ENCODE measurements at places on chromosomes 5 and 9.

DNA sequence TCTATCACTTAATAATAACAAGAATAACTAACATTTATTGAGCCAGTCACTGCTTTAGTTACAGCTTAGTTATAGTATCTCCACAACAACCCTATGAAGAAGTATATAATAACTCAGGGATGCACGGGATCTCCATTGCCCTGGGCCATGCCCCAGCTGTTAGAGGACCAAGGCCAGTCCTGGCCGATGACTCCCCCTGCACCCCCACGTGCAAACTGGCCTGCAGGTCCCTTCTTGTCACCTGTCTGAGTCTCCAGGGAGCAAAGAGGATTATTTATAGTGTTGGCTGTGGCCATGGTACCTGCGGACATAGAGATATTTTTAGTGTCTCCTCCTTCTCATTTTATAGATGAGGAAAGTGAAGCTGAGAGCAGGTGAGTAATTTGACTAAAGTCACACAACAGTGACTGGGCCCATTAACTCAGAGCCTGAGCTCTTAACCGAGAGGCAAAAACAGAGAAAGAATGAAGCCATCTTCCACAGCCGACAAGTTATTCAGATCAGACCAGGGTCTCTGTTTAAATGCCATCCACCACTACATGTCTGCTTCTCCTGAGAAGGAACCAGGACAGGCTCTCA lies 94.4 kb downstream of the TMEM215 start:
- no peak for DNase-seq

DNA sequence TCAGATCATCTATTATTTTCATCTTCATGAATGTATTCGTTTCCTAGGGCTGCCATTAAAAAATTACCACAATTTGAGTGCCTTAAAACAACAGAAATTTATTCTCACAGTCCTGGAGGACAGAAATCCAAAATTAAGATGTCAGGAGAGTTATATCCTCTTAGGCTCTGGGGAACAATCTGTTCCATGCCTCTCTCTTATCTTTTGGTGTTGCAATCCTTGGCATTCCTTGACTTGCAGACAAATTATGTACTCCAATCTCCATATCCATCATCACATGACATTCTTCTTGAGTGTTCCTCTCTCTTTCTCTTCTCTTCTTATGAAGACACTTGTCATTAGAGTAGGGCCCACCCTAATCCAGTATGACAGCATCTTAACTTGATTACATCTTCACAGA lies 339.4 kb downstream of the EFNA5 start:
- DNase-seq = no peak

- DNase-seq = no peak
These were observed 451.6 kb downstream of the CDH18 start for GRCh38 chr5:19536387-19536786.

DNA sequence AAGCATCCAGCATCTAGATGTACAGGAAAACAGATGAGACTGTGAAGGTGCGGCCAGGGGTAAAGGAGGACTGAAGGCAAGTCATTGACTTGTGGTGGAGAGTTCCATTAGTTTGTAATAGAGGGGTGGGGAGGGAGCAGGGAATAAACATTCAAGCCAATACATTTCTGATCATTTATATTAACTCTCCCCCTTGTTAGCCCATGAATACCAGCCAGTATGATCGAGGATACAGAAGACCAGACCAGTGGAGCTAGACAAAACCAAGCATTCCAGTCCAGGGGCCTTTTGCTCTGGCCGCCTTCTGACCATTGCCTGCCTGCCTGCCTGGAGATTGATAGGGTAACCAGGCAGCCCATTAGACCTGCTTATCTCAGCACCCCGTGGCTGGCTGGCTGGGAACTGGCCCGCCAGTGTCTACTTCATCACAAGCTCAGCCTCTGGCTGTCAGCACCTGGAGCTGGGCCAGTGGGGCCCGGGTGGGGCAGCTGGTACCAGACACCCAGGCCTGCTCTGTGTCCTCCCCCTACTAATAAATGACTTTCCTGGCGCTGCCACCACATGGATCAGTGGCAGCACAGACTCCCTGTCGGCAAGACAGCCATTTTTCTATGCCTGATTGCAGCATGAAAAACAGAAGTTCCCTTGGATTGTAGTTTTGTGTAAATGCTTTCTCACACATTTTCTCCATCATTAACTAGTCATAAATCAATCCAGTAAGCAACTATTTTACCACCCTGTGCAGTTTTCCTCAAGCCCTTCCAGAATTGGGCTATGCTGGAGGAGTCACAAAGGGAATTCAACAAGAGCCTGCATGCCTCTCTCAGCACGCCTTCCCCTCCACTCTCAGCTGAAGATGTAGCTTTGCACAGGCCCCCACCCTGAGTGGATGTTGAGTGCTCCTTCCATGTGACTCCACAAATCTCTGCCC lies 181.3 kb downstream of the SNCAIP start:
- no peak for DNase-seq

DNA sequence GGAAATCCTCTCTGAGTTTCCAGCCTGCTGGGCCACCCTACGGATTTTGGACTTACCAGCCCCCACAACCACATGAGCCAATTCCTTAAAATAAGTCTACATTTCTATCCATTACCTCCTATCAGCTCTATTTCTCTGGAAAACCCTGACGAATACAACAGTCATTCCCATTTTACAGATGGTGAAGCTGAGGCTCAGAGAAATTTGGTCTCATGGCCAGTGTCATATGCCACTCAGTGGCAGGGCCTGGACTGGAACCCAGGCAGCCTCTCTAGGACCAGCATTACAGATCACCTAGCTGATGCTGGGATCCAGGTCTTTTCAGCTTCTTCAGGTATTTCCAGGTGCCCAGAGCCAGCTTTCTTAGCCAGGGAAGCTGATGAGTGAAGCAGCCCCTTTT lies 45.0 kb upstream of the SH3PXD2B start:
- DNase-seq = no peak

DNA sequence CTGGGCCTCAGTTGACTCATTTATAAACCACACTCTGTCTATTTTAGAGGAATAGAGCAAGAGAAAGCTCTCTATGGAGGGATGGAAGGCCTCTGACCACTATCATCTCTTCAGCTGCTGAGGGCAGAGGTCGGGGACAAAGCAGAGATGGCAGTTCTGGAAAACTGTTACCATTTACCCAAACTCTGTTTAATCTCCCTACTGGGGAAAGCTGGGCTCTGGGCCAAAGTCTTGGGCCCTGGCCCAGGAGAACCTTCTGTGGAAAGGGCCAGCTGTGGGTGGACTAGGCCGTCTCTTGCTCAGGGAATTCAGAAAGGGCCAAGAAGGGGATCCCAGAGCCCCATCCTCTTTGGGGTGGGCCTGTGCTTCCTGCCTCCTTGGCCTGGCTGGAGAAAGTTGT lies 100.0 kb downstream of the PSD2 start:
- DNase-seq = no peak

DNA sequence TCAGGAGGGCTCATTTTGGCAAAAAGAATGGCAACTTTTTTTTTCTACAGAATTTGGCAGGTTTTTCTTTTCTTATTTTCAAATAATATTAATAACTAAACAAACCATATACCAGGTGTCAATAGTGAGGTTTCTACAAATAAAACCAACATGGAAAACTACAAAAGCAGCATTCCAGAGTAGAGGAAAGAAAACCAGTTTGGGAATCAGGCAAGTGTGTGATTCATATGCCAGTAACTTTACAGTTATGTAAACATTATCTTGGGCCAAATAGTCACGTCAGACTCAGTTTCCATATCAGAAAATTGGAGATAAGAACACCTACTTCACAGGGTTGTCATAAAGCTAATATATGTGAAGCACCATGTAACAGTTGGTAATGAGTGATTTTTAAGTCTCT lies 51.7 kb downstream of the FBXW11 start:
- no peak for DNase-seq

GRCh38 chr5:125833398-125833797 lies 589.8 kb upstream of the GRAMD2B start:
- DNase-seq = no peak

DNA sequence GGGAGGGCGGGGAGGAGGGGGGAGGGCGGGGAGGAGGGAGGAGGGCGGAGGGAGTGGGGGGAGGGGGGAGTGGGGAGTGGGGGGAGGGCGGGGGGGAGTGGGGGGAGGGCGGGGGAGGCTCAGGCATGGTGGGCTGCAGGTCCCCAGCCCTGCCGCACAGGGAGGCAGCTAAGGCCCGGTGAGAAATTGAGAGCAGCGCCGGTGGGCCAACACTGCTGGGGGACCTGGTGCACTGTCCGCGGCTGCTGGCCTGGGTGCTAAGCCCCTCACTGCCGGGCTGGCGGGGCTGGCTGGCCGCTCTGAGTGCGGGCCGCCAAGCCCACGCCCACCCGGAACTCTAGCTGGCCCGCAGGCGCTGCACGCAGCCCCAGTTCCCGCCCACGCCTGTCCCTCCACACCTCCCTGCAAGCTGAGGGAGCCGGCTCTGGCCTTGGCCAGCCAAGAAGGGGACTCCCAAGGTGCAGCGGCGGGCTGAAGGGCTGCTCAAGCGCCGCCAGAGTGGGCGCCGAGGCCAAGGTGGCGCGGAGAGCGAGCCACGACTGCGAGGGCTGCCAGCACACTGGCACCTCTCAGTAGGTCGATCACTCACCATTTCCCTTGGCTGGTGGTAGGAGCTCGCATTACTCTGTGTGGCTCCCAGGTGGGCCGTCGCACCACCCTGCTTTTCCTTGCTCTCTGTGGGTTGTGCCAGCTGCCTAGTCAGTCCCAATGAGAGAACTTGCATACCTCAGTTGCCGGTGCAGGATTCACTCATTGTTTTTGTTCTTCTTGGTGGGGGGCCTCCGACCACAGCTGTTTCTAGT lies 160.2 kb downstream of the CNTLN start:
- no peak for DNase-seq

DNA sequence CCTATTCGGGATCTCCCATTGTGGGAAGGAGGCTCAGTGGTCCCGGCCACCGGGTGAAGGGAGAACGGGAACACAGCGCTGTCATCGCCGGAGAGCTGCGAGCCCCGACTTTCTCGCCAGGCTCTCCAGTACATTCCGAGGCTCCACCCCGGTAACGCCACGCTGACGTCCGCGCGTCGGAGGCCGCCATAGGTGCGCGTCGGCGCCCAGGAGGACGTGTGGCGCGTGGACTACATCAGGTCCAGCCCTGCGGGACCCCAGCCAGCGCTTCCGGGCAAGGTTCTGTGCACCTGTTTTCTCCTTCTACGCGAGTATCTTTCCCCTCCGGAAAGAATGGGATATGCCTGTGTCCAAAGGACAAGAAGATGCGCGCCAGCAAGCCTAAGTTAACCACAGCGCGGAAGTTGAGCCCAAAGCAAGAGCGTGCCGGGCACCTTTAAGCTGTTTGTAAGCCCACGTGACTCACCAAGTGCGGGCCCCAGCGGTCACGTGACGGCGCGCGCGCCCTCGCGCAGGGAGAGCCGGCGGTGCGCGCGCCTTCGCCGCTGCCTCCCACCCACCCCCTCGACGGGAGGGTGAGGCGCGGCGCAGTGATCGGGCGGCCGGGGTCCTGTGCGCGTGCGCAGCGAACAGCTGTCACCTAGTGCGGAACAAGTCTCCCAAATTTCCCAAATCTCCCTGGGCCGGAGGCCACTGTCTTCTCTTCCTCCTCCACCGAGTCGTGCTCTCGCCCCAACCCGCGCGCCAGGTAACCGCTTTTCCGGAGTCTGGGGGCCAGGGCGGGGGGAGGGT lies at the start of gene KDM4C:
Gene KDM4C (plus strand): TSS at position 518 of the 792 bp plus-strand sequence. CDS start 35,016 bp downstream, outside the sequence.
- DNase-seq = peak; percentile 85

- DNase-seq = no peak
These were observed 3.7 kb downstream of the ECSCR start for GRCh38 chr5:139458580-139459407.

- peak; percentile 69 for DNase-seq
These were observed 93.1 kb downstream of the ANKRD55 start for GRCh38 chr5:56140073-56140472.

DNA sequence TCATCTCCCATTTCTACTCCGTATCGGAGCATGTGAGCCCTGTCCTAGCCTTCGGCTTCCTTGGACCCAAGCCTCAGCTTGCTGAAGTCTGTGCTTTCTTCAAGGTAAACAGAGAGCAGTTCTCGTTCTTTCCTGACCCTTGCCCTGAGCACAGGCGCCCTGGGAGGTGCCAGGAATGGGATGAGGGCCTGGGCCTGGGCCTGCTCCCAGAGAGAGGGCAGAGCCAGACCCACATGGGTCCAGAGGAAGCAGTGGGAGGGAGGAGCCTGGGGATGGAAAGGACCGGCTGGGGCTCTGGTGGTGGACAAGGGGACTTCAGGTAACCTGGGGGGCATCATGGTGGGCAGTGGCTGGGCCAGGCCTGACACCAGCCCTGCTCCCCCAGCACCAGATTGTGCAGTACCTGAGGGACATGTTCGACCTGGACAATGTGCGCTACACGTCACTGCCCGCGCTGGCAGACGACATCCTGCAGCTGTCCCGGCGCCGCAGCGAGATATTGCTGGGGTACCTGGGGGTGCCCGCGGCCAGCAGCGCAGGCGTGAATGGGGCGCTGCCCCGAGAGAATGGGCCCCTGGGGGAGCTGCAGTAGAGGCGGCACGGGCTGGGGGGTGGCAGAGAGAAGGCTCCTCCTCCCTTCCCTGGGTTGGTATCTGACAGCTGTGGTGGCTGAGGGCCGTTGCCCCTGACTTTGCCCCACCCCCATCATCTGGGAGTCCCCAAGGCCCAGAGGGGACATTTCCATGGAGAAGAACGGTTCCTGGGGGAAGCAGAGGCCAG lies 10.9 kb upstream of the DOLPP1 start:
- no peak for DNase-seq

DNA sequence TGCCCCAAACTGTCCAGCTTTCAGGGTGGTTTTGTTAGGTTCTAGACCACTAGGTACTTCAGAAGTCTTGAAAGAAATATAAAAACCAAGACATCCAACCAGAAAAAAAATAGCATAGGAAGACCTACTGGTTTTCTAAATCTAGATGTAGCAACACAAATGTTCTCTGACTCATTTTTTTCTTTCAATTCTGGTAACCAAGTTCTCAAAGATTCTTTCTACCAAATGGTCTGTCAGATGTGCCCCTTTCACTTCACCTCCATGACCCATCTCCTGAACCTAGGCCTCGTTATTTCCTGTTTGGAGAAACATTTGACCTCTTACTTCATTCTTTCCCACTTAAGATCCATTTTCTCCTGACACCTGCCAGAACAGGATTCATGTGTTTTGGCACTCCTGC lies 355.3 kb downstream of the KIAA0825 start:
- DNase-seq = no peak

DNA sequence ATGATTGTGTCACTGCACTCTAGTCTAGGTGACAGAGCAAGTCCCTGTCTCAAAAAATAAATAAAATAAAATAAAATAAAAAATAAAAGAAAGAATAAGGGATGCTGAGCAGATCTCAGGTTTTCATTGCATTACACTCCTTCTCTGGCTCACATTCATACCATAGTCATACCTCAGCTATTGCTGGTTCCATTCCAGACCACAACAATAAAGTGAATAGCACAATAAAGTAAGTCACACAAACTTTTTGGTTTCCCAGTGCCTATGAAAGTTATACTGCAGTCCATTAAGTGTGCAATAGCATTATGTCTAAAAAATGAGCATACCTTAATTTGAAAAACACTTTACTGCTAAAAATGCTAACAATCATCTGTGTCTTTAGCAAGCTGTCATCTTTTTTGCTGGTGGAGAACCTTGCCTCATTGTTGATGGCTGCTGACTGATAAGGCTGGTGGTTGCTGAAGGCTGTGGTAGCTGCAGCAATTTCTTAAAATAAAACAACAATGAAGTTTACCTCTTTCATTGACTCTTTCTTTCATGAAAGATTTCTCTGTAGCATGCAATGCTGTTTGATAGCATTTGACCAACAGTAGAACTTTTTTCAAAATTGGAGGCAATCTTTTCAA lies 415.7 kb downstream of the ZNF608 start:
- no peak for DNase-seq

All from COLO829 (cell line).